Stimulated activated CD8-positive, alpha-beta memory T cell treated with anti-CD3 and anti-CD28 coated beads, Interleukin-15, amount 100 ng/mL, for 1 hour (primary cell): ENCODE measurements at places on chromosomes 6 and 20.

- no peak for DNase-seq
Observed at GRCh38 chr20:9053108-9053507, 15.8 kb upstream of the PLCB4 start.

DNA sequence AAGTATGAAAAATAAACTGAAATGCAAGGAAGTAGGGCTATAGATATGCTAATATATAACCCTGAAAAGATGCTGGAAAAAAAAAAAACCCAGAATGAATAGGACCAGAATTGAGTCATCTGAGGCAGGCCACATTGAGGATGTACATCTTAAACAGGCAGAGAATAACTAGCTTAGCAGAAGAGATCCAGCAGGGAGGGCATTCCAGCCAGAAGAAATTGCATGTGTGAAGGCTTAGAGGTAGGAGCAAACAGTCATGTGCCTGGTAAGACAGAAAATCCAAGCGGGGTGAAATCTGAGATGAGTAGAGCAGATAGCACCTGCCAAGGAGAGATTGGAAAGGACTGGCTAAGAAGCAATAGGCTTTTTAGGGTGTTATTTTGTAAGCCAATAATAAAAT lies 2.6 kb downstream of the COL19A1 start:
- no peak for DNase-seq

- DNase-seq, result no peak
Observed at GRCh38 chr6:144478483-144478882, 193.3 kb downstream of the UTRN start.

GRCh38 chr6:136750696-136751521 lies 41.4 kb downstream of the MAP3K5 start:
- no peak for DNase-seq

- no peak for DNase-seq
Observed at GRCh38 chr6:119562168-119562567, 212.6 kb upstream of the MAN1A1 start.

- no peak for DNase-seq
Observed at GRCh38 chr20:47243532-47244305, 112.8 kb downstream of the ZMYND8 start.

DNA sequence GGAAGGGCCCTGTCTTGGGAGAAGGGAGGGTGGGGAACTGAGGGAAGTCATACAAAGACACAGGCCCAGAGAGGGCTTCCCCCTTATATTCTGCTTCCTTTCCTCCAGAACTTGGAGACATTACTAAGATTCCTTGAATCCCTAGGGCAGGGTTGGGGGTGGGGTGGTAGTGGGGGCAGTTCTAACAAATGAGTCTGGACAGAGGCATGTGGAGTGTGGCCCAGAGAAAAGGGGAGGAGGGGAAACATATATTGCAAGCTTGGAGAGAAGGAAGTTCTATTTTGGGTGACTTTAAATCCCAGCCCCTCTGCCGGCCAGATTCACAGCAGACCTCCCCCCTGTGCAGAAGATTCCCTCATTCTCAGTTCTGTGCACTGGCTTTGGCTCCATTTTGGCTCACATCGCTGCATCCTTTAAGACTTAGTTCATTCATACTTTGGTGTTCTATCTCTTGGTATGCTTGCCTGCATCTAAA lies 43.7 kb downstream of the DAAM2 start:
- DNase-seq, result no peak

DNA sequence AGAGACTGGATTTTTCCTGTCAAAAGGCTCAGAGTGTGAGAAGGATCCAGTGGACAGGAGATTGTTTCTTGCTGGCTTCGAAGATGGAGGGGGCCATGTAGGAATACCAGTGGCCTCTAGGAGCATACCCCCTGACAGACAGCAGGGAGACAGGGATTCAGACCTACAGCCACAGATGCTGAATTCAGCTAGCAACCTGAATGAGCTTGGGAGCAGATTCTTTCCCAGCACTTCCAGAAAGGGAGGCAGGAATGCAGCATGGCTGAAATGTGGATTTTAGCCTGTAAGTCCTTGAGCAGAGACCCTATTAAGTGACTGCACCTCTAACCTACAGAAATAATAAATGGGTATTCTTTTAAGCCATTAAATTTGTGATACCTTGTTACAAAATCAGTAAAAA lies 44.6 kb downstream of the STXBP5 start:
- DNase-seq, result no peak
